ENCODE measurements at places on chromosomes 5 and 9.

DNA sequence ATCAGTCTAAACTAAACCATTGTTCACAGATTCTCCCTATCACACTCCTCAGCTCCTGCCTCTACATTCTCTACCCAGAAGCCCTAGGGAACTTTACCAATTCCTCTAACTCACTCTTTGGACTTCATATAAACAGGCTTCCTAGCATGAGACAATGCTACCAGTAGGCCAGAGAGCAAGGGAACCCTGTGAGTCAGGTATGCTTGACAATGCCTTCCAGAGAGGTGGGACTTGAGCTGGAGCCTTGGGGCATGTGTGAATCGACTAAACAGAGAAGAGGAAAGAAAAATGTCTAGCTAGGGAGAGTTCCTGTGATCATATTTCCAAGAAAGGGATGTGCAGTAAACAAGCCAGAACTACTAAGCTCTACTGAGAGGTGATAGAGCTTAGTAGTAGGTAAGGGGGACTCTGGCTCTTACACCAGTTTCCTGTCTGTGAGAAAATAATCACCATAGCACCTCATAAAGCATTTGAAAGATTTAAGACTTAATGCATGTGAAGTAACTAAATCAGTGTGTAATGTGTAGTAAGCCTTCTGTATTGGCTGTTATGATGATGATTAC lies 6.4 kb upstream of the RFK start:
- no peak for DNase-seq

DNA sequence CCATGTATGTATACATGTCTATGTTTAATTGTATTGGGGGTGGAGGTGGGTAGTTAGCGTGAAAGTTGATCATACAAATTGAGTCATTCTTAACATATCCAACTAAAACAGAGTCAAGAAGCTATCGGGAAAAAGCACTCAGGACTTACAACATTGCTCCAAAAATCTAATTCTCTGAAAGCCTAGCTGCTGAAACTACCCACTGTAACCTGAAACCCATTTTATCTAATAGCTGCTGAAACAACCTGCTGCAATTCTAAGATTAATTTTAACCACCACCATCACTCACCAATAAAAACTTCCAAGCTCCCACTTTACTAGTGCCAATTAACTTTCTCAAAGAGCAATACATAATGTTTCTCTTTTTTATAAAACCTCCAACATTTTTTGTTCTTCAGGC lies 32.2 kb downstream of the KCNV2 start:
- DNase-seq: no peak

DNA sequence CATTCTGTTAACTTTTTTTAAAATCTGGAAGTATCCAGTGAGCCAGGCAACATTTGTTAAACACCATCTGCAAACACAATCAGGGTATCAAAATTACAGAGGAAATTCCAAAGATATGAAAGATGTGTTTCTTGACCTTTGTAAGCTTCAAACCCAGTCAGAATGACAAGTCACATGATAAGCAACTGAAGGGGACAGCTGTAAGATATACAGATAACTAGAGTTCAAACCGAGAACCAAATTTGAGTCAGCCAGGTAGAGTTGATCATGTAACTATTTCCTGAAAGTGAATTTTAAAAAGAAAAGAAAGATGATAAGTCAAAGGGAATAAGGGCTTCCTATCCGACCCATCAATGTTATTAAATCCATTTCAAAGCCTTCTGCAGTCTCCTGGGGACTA lies 196.2 kb downstream of the DEPDC1B start:
- no peak for DNase-seq

DNA sequence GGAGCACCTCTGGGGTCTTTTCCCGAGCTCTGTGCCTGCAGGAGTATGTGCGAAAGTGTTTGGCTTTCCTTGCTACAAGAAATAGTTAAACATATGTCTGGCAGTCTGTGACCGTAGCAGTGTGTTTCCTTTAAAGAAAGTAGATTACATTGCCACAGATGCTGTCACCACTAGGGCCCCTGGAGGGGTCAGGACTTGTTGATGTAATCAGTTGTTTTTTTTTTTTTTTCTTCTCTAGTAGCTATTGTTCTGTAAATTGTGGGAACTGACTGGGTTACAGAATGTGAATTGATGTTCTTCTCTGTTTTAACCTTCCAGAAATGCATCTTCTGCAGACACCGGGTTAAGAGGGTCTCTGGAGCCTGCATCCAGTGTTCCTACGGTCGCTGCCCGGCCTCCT lies 345.6 kb downstream of the KDM4C start:
- DNase-seq: no peak

DNA sequence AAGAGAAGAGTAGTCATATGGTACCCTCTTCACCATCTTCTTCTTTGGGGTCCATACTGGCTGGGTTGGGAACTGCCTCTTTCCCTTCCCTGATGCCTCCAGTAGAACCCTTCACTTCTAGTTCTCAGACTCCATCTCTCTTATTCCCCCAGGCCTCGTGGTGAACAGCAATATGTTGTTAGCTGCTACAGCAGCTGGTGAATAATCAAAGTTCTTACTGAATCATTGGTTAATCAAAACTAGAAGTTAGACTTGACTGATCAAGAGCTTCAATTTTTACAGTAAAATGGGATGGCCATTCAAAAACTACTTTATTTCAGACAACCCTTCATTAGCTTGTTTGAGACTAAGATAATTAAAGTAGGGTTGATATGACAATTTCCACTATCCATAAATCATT lies 190.9 kb upstream of the GNA14 start:
- no peak for DNase-seq

GRCh38 chr9:129317179-129318011 lies 139.3 kb upstream of the IER5L start:
- no peak for DNase-seq

GRCh38 chr5:176902911-176903664 lies 3.9 kb upstream of the HK3 start:
- DNase-seq: no peak

DNA sequence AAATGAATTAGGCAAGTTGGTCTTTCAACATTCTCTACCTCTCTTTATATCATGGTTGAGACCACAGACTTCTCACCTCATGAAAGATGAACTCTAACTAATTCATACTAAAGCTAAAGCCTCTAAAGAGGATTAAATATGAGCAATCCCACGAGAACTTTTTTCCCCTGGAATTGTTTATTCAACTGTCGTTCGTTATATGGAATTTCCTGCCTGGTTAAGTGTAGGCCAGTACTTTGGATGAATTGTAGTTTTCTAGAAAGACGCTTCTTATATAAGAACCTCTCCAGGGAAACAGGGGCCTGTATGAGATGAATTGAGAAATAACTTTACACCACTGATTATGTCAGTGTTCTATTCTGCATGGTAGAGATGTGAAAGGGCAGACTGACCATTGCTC lies 42.9 kb downstream of the PDCD1LG2 start:
- no peak for DNase-seq

DNA sequence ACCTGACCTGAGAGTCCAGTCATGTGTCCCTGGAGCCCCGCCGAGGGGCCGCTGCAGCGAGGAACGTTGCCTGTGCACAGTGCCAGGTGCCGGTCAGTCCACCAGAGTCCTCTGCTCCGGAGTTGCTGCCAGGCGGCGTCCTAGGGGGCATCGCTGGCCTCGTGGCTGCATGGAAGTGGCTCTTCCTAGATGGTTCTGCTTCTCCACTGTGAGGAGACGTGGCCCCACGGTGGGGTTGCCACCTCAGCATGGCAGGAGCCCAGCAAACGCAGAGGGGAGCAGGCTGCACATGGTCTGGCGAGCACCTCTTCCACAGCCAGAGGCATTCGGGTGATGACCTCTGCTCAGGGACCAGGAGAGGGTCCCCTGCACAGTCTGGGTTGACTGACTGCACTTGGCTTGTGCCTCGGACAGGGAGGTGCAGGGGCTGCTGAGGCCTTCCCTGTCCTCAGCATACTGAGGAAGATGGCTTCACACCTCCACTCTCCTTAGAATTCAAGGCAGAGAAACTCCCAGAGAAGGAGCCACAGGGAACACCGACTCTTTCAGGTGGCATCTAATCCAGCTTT lies 25.9 kb upstream of the POMT1 start:
- no peak for DNase-seq

DNA sequence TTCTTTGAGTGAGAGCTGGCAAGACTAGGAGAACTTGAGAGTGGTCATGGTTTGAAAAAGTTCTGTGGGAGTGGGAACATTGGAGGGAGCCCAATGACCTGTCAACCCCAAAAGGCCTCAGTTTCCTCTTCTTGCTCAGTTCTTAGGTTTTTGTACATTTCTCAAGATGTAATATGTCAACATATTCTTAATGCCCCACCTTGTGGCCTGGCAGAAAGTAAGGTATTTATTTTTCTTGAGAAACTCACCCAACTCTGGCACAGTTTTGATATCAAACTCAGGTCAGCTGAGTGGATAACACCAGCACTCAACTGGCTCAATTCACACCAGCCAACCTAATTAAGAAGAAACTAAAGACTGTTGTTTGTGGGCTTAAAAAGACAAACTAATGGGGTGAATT lies 123.0 kb upstream of the SLC27A6 start:
- no peak for DNase-seq

- DNase-seq: no peak
Observed at GRCh38 chr9:36401164-36401740, 1.2 kb upstream of the RNF38 start.

DNA sequence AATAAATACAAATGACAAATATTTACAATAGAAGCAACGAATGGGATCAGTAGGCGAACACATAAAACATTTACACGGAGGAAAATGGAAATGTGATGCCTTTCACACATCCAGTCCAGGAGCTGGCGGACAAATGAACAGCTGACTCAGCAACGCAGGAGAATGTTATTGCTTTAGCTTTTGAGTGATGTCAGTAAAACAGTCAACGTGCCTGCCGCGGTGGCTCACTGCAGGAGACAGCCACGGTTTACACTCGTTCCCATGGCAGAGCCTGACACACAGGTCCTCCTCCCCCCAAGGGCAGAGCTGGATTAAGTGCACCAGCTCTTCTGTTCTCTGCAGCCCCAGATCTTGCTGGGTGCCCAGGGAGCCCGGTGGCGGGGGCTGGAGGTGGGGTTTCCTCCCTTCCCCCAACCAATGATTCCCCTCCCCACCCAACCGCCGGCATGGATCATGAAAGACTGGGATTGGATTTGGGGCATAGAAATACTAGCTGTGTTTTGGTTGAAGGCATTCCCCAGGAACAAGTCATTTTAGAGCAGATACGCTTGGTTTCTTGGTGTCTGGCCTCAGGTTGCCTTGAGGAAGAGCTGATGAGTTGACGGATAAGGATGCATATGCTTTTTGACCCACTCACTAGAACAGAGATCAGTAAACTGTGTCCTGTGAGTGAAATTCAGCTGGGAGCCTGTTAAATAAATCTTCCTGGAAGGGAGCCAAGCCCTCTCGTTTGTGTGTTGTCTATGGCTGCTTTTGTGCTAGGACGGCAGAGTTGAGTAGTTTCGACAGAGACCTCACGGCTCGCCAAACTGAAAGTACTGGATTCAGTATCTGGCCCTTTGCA lies 12.5 kb downstream of the STC2 start:
- DNase-seq: peak; percentile 29

- no peak for DNase-seq
Observed at GRCh38 chr5:65978251-65978650, 51.9 kb downstream of the ERBIN start.

DNA sequence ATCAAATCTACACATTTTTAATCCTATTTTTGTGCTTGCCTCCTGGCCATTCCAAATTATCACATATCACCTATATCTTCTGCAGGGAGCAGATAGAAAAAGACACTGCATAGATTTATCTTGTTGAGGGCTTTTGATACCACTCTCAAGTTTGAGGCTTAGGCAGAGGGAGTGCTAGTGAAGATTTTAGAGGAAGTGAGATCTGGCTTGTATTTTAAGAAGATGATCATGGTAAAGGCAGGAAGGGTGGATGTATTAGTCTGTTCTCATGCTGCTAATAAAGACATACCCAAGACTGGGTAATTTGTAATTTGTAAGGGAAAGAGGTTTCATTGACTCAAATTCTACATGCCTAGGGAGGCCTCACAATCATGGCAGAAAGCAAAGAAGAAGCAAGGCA lies 220.9 kb upstream of the TUT7 start:
- no peak for DNase-seq

- DNase-seq: no peak
Observed at GRCh38 chr5:116358911-116359418, 215.7 kb downstream of the SEMA6A start.

DNA sequence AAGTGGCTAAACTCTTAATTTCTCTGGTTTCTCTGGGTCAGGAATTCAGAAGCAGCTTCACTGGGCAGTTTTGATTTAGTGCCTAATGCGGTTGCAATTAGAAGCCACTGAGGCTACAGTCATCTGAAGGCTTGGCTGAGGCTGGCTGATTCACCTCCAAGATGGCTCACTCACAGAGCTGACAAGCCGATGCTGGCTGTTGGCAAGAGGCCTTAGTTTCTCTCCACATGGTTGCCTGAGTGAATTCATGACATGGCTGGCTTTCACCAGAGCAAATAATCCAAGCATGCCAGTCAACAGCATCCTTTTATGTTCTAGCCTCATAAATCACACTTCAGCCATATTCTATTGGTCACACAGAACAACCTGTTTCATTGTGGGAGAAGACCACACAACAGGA lies 2.8 kb upstream of the CDK7 start:
- DNase-seq: no peak

GRCh38 chr5:65862384-65862783 lies 64.0 kb upstream of the ERBIN start:
- no peak for DNase-seq

- no peak for DNase-seq
Observed at GRCh38 chr5:180316586-180316985, 24.7 kb upstream of the MAPK9 start.

DNA sequence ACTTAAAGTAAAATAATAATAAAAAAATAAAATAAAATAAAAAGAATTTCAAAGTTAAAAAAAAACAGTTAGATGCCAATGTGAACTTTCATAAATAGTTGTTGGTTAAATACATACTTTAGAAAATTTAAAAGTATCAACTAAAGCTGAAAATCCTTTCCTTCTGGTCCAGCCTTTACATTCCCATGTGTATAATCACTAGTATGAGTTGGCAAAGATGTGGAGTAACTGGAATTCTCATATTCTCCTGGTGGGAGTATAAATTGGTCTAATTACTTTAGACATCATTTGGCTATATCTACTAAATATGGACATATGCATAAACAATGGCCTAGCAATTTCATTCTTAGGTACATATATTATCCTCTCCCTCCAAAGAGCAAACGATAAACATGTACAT lies 619.9 kb downstream of the PTPRD start:
- no peak for DNase-seq

- DNase-seq: no peak
Observed at GRCh38 chr9:87193925-87194868, 246.9 kb upstream of the GAS1 start.

- no peak for DNase-seq
Observed at GRCh38 chr5:139642213-139642612, 5.9 kb upstream of the CXXC5 start.

- no peak for DNase-seq
Observed at GRCh38 chr9:134871697-134872340, 8.8 kb upstream of the FCN2 start.
